ENCODE measurements at places on chromosomes 6 and 20.
A peak's percentile ranks its signal among the peaks of the same experiment; 100 is the strongest.

GRCh38 chr20:3635346-3635745, 27.9 kb downstream of the GFRA4 start:
- DNase-seq = no peak

GRCh38 chr6:21906826-21907225, 313.3 kb downstream of the SOX4 start:
- DNase-seq = no peak

DNA sequence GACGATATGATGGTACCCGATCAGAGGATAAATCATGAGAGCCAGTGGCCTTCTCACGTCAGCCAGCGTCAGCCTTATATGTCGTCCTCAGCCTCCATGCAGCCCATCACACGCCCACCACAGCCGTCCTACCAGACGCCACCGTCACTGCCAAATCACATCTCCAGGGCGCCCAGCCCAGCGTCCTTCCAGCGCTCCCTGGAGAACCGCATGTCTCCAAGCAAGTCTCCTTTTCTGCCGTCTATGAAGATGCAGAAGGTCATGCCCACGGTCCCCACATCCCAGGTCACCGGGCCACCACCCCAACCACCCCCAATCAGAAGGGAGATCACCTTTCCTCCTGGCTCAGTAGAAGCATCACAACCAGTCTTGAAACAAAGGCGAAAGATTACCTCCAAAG, 122.2 kb downstream of the TMEM242 start:
- no peak for DNase-seq

- DNase-seq = no peak
These were observed 904.5 kb downstream of the GRIK2 start for GRCh38 chr6:102298051-102298450.

GRCh38 chr6:2164481-2164880, 80.9 kb downstream of the GMDS start:
- DNase-seq = no peak

GRCh38 chr6:88145298-88145963, 20.7 kb downstream of the CNR1 start:
- DNase-seq = no peak

DNA sequence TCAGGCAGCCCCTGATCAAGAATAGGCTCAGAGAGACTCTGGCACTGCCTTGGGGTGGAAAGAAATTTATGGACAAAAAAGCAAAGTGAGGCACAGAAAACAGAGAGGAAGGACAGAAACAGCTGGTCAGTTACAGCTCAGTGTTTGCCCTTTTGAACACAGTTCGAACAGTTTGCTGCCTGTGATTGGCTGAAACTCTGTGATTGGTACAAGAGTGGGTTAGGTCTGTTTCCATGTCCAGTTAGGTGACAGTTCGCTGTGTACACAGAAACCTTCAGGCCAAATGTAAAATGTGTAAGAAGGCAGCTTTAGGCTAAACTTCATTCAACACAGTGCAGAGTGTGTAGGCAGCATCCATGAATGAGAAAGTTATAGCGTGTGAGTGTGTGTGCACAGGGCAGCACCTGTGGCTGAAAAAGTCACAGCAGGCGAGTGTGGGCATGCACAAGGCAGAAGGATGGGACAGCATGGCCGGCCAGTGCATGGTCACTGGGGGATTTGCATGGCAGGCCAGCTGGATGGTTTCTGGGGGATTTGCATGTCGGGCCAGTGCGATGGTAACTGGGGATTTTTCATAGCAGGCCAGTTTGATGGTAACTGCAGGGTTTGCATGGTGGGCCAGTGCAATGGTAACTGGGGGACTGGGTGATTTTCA, 75.4 kb upstream of the FRMD1 start:
- peak; percentile 55 for DNase-seq

- DNase-seq = no peak
These were observed 530 bp upstream of the NEDD9 start for GRCh38 chr6:11232770-11233626.

DNA sequence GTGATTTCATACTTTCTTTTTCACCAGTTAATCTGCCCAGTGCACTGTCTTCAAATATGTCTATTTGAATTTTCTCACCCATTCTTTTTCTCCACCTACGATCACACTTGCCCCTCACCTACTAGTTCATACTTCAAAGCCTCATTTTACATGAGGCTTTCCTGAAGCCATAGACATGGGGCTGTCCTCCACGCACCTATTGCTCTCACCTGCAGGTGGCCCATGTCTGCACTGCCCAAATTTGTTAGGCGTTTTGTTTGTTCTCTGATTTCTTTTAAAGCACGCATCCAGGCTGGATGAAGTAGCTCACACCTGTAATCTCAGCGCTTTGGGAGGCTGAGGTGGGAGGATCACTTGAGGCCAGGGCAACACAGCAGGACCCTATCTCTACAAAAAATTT, 106.8 kb upstream of the RIPOR2 start:
- peak; percentile 31 for DNase-seq

DNA sequence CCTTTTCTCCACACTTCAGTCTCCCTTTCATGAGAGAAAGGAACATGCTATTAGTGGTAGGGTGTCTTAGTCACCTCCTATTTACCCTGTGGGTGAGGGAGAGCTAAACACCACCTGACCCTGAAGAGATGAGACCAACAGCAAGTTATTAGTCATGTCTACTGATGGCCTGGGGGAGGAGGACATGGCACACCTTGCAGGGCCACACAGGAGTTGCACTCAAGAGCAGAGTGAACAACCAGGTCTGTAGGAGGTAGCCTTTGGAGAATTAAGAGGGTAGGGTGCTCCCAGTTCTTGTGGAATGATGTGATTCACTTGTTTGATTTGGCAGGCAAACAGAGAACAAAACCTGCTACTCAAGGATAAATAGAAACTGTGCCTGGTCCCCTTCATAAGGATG, 82.7 kb upstream of the FABP7 start:
- no peak for DNase-seq

GRCh38 chr6:21348504-21349195, 244.9 kb upstream of the SOX4 start:
- DNase-seq = no peak

DNA sequence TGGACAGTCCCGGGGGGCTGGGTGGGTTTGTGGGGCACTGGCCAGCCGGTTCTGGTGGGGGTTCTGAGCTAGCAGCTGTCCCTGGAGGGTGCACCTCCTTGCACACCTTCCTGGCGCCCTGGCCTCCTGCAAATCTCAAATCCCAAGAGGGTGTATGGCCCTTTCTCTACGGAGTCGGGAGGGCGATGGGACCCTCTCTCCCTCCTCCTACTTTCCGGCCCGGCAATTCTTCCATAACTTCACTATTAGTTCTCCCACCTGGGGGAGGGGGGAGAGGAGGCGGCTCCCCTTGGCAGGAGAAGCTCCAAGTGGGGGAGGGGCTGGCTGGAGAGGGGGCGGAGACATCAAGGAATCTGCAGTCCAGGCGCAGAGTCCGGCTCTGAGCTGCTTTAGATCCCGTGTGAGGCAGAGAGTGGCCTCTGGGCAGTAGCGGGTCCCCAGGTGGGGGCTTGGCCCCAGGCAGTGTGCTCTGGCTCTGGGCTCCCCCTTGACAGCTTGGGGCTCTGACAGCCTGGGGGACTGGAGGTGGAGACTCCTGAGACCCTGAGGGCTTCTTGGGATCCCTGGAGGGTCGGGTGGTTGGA, 1.4 kb upstream of the LAMA5 start:
- no peak for DNase-seq

GRCh38 chr6:119501798-119502483, 152.4 kb upstream of the MAN1A1 start:
- DNase-seq = no peak

- DNase-seq = peak; percentile 86
These were observed 116.6 kb downstream of the DLL1 start for GRCh38 chr6:170174124-170174770.

GRCh38 chr6:296151-297122, 4.2 kb downstream of the DUSP22 start:
- DNase-seq = peak; percentile 92

GRCh38 chr6:125307150-125307838, 5.5 kb upstream of the HDDC2 start:
- no peak for DNase-seq

GRCh38 chr6:145904391-145904790, 59.8 kb downstream of the SHPRH start:
- no peak for DNase-seq

GRCh38 chr6:54254886-54255285, 53.4 kb upstream of the TINAG start:
- no peak for DNase-seq

DNA sequence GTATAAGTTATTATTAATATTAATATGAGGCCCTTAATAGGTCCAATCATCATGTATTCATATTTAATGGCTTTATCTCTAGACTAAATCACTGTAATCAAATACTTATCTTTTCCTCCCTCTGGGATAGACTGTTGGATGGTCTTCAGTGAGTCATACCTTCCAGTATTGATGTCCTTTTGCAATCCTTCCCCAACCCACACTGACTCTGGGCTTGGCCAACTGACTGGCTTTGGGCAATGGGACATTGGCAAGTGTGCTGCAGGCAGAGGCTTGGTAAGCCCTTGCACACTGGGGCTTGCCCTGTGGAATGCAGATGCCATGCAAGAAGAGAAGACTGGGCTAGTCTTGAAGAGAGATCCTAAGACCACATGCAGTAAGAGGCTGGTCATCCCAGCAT, 136.6 kb downstream of the CCDC170 start:
- DNase-seq = no peak

DNA sequence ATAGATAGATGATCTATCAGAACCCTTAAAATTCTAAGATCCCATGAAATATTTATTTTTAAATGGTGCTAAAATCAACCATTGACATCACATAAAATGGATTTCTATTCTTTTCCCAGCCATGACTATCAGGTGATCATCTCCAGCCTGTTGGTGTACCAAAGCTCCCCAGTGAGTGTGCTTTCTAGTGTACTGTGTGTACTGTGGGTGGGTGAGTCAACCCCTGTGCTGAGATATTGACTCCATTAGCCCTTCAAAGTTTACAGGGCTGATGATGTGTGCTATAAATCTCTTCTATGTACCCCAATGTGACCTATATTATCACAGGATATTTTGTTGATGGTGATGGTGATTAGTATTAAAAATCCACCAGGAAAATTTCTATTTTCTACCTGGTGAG, 344.6 kb downstream of the MMUT start:
- DNase-seq = no peak

- DNase-seq = no peak
These were observed 11.2 kb downstream of the SLC35A1 start for GRCh38 chr6:87483929-87484328.

DNA sequence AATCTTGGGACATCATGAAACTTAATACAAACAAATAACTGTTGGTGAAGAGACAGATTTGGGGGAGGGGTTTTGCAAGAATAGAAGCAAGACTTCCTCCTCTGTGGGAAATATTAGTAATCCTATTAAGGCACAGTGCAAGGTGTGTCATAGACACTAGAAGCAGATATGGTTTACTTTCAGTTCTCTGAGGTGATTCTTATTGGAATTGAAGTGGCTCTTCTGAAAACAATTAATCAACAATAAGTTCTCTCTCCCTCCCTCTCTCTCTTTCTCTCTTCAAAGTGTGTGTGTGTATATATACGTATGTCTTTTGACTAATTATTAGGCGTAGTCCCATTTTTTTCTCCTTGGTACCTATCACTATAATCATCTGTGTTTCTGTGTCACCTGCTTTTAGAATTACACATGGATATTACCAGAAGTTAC, 99.8 kb downstream of the HIVEP2 start:
- DNase-seq = no peak

DNA sequence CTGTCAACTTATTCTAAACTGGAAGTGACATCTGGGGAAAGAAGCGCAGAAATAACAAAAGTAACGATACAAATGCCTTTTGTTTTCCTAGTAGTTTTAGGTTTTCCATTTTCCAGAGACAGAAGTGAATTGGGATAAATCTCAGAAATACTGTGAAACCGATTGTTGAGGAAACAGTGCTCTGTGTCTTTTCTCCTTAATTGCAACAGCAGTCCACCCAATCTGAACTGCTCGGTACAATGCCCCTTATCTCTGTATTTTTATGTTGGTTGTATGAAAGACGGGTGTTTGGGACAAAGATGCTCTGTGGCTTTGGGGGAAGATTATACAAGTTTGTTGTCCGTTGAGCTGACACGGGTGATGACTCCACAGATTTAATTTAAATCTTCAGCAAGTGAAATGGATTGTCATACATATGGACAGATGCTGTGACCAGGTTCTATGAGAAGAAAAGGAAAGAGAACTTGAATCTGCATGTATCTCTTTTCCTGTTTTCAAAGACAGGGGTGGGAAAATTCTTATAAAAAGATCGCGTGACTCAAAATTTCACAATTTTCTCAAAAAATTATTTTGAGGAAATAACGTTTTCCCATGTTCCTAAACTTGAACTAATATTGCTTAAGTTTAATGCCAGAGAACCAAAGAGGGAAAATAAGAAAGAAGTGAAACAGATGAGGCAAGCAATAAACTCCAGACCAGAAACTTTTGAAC, 41.2 kb downstream of the SASH1 start:
- no peak for DNase-seq

DNA sequence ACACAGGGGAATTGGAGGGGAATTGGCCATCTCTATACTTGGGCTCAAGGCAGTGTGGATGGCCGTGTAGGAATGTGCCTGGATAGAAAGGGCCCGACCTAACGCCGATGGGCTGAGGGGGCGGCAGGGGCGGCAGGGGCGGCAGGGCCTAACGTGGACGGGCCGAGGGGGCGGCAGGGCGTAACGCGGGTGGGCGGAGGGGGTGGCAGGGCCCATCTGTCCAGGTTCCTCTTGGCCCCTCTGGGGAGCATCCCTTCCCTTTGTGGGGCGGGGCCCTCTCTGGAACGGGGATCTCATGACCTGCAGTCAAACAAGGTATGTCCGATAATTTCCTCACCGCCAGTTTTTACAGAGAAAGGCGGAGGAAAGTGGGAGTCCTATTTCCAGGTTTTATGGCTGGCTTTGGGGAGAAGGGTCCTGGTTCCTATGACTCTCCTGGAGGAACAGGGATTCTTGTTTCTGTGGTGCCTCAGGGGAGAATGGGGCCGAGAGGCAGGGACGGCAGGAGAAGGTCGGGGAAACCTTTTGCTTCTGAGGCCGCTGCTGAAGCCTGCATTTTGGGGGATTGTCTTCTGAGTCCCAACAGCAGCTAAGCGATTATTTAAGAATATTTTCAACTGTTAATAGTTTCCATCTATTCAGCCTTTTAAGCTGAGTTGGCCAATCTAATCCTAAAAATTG, 100.8 kb upstream of the FRMD1 start:
- no peak for DNase-seq

- no peak for DNase-seq
These were observed 22.5 kb downstream of the ADA start for GRCh38 chr20:44629017-44629385.

- no peak for DNase-seq
These were observed 4.2 kb downstream of the ADTRP start for GRCh38 chr6:11774426-11774825.

DNA sequence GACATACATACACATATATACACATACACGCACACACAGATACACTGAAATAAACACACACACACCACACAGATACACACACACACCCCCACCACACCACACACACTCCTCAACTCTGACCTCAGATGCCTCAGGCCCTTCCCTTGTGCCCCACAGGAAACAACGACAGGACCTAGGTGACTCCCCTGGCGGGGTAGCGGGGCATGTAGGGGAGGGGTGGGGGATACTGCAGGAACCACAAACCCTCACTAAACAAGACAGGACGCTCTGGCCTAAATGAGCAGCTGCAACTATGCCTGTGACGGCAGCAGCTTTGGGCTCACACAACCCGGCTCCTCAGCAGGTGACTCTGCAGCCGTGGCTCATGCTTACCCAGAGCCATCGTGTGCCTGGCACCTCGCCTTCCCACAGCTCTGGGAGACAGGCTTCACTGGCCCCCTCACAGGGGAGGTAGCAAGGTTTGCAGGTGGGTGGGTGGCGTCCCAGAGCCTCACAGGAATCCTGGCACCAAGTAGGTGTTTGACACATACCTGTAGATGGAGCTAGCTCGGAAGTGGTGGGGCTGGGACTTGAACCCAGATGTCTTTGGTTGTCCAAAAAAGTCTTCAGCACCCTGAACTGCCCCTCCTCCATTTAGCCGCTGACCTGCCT, 100.8 kb downstream of the GRM4 start:
- no peak for DNase-seq

All from esophagus muscularis mucosa (tissue), 4 donors.